ENCODE measurements at places on chromosomes 6 and 20. TPM values are rescaled to one million over a fixed set of nuclear protein-coding genes. Genes with fewer than 3 reads are reported as not detected.

DNA sequence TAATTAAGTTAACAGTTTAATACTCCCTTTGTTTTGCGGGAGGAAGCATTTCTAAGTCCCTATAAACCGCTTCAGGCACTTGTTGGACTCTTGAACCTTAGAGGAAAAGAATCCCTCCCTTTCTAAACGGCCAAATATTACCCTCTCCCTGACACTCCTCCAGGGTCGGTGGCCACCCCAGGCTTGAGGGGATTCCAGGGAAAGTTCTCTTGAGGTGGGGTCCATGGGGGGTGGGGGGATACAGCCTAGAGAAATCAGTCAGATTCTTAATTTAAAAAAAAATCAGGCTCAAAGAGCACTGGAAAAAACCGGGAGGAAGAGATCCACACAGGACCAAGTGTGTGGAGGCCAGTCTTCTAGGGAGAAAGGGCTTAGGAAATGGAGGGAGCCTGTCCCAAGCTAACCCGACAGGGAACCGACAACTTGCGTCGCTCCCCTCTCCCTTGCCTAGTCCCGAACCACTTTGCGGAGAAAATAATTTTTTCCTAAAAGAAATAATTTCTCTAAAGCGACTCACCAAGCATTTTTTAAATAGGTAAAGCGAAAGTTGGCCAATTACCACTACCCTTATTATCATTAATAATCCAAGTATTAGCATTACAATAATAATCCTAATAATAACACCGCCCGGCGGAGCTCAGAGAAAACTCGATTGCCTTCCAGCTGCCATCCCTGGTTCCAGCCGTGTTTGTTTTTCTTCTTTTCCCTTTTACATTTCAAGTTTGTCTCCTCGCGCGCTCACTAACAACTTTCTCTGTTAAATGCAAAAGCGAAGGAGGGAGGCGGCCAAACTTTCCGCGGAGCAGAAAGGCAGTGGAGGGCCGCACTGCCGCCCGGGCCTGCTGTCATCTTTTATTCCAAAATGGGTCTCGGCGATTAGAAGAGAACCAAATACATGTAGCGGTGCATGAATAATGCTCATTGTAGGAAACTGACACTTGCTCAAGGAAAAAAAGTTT, 4.8 kb downstream of the NR2E1 start:
- no peak for DNase-seq

GRCh38 chr6:57305761-57306160, 11.7 kb upstream of the PRIM2 start:
- DNase-seq: no peak

- peak; percentile 58 for DNase-seq
These were observed 20.2 kb upstream of the GJE1 start for GRCh38 chr6:142112451-142113061.

ARID1B gene
- total RNA-seq: 41.4 TPM

AIF1 gene
- not detected for total RNA-seq

DNA sequence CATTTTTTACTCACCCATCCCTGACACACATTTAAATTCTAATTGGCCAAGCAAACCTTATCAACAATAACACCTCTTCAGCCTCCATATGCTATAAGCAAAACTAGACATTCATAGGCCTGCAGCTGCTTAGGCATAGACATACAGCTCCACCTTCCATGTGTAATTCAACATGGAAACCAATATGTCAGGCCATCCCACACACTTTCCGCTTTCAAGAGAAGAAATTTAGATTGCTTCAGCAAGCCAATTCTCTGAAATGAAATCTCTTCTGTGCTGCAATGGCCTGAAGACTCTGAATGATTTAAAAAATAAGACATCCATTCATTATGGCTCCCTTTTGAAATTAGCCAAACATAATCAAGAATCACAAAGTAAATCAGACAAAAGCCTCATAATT, 4.5 kb upstream of the RAB22A start:
- DNase-seq: no peak
